AG04450 (cell line): ENCODE measurements at places on chromosomes 4 and X.
A peak's percentile ranks its signal among the peaks of the same experiment; 100 is the strongest.

DNA sequence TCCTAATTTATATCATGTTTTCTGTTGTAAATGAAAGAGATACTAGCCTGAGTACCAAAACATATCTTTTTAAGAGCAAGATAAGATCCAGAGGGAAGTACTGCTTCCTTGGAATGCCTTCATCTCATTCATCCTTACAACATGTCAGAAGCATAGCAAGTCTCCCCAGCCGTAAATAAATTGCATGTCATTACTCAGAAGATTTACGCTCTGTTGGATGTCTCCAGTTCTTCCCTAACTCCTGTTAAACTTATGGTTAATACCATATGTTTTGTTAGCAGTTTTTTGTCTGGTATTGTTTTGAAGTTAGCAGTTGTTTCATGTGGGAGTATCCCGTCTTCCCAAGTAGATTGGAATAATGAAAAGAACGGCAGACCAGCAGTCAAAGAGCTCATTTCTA is 7.5 kb upstream of the GPC3 start:
- no peak for DNase-seq

DNA sequence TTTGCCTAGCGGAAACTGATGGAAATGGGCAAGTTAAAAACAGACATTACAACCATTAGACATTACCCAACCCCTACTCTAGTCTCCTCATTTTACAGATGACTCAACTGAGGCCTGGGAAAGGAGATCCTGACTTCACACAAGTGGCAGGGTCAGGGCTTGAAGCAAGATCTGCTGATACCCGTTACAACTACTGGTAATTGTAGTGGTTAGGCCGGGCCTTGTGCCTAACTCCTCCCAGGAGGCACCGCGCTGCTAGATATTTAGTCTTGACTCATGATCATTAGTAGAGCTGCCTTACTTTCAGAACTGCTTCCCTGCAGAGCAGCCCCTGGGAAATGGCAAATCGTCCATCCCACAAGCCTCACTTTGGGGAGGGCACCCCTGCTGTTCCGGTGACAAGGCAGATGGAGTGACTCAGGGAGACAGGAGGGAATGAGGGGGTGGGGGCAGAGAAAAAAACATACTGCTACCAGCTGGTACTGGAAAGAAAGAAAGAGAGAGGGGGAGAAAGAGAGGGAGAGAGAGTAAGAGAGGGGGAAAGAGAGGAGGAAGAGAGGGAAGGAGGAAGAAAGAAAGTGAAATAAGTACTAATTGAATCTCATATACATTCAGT is 12.2 kb downstream of the ARHGEF6 start:
- DNase-seq = peak; percentile 30

GRCh38 chr4:145061318-145061920 is 36.6 kb downstream of the ANAPC10 start:
- peak; percentile 15 for DNase-seq

GRCh38 chr4:185352741-185353140 is 43.0 kb downstream of the LRP2BP start:
- no peak for DNase-seq

GRCh38 chr4:4260185-4260751 is 12.2 kb upstream of the TMEM128 start:
- no peak for DNase-seq

GRCh38 chr4:105808030-105808749 is 87.1 kb upstream of the NPNT start:
- no peak for DNase-seq

- no peak for DNase-seq
These were observed 70.2 kb upstream of the TLR3 start for GRCh38 chr4:185998791-185999190.

- DNase-seq = no peak
These were observed 37.2 kb downstream of the RBM46 start for GRCh38 chr4:154818230-154818629.

- no peak for DNase-seq
These were observed 178.2 kb downstream of the PTTG2 start for GRCh38 chr4:38138363-38138762.

DNA sequence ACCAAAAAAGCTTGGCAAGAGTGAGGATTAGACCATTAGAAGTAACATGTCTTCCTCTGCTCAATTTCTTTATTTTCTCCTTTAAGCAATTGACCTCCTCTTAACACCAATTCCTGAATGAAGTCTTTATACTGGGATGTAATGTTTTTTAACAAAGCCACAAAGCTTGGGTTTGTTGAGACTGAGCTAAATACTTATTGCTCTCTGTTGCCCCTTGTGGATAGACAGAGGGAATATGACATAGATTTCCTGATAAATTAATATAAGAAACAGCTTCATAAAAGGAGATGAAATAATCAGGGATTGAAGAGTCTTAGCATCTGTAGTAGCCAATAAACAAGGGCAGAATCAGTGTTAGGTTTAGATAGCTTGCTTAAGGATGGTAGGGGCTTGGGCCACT is 57.6 kb downstream of the CCDC160 start:
- DNase-seq = no peak

DNA sequence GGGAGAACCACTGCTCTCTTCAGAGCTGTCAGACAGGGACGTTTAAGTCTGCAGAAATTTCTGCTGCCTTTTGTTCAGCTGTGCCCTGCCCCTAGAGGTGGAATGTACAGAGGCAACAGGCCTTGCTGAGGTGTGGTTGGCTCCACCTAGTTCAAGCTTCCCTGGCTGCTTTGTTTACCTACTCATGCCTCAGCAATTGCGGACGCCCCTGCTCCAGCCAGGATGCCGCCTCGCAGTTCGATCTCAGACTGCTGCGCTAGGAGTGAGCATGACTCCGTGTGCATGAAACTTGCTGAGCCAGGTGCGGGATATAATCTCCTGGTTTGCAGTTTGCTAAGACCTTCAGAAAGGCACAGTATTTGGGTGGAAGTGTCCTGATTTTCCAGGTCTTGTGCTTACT is 70.9 kb downstream of the MAGEB5 start:
- DNase-seq = no peak

GRCh38 chr4:122830426-122831095 is 3.9 kb downstream of the FGF2 start:
- DNase-seq = no peak

DNA sequence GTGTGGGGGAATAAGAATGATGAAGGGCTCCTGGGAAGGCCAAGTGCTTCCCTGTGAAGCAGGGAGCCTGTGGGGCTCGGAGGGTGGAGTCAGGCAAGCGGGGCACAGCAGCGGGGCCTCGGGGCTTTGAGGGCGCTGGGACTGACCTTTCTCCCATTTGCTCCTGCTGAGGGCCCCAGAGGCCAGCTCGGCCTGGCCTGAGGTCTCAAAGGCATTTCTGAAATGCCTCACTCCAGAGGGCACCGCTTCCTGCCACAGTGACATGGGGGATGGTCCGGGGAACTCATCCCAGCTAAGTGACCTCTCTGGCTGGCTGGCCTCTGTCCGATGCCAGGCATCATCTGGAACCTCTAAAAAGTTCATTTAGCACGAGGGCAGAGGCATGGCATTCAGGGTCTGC is 98.8 kb upstream of the STX18 start:
- no peak for DNase-seq

GRCh38 chrX:12702509-12703091 is 88.6 kb upstream of the PRPS2 start:
- DNase-seq = no peak

- DNase-seq = no peak
These were observed 12.7 kb upstream of the CXCL6 start for GRCh38 chr4:73823760-73824159.

DNA sequence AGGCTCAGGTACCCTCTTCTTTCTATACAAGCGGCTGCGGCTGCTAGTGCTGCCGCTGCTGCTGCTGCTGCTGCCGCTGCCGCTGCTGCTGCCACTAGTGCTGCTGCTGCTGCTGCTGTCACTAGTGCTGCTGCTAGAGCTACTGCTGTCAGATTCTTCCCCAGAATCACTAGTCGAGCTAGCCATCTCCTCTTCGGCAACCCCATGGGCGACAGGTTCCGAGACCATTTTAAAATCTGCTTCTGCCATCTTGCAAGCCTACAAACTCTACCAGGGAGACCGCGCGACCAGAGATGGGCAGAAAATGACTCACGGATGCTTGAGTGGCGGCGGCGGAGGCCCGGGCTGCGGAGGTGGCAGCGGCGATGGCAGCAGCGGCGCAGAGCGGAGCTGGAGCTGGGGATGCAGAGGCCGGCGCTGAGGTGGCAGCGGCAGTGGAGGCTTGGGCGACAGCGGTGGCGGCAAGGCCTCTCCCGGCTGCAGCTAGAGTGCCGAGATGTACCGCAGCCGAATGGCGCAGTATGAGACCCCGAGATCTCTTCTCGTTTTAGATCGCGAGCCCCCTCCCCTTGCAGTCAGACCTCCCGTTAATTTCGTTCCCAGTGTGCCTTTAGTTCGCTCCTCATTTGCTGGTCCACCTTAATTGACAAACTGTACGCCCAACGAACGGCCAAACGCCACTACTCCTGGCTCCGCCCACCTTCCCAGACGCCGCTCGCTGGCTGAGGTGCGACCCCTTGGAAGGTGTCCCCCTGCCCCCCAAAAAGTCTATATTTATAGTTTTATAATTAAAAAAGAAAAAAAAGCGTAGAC is at the start of gene NAP1L3:
TSS of gene NAP1L3 (minus strand) at position 523 of the 813 bp plus-strand sequence. CDS start at position 249, 274 bp downstream.
- DNase-seq = peak; percentile 1

DNA sequence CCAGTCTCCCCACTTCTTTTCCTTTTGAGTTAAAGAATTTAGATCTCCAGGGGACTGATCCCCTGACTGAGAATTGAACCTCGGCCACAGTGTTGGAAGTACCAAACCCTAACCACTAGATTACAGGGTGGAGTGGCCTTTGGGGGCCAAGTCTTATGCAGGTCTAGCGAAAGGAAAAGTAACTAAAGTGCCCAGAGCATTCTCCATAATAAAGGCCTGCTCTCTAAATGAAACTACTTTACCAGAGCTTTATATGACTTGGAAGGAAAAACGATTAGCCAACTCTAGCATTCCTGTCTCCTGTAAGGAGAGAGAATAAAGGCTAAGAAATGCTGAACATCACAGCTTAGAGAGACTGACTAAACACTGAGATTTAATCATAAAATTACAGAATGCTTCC is 788.0 kb downstream of the C4orf33 start:
- DNase-seq = no peak

DNA sequence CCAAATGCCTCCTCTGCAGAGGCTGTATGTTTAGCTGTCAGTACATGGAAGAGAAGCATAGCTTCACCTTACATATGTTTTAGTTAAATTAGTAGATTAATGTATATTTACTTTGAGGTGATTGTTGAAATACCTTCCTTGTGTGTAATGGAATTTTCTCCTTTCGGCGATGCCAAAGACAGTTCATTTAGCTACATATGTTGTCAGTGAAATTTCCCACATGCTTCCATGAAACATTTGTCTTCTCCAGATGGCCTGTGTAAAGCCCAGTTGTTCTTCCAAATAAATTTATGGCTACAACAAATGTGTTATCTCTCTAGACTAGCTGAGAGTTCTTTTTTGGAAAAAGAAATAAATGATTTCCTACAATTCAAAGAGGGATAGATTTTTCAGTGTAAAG is 95.2 kb downstream of the GPAT3 start:
- DNase-seq = peak; percentile 89

DNA sequence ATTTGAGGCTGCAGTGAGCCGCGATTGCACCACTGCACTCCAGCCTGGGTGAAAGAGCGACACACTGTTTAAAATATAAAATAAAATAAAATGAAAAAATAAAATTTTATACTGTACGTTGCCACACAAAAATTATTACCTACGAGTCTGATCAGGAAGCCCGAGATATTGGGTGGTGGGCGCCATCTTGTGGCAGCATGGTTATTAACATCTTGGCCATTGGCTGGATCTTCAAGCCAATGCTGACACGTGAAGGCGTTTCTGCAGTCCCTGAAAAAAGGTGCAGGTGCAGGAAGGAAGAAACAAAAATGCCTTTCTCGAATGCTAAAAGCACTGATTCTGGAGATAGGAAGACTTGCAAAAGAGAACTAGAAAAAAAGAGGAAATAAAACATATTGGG is 4.9 kb upstream of the TLR8 start:
- peak; percentile 7 for DNase-seq

- DNase-seq = no peak
These were observed 29.5 kb upstream of the NUP54 start for GRCh38 chr4:76177709-76178108.

- DNase-seq = peak; percentile 64
These were observed 108.0 kb downstream of the TMEM131L start for GRCh38 chr4:153573881-153574802.

GRCh38 chr4:85717847-85718246 is 242.9 kb downstream of the ARHGAP24 start:
- no peak for DNase-seq

- no peak for DNase-seq
These were observed 151.3 kb upstream of the KCNIP4 start for GRCh38 chr4:22099896-22100295.

- no peak for DNase-seq
These were observed 19.5 kb upstream of the BOD1L1 start for GRCh38 chr4:13647031-13647430.

- no peak for DNase-seq
These were observed 253.6 kb downstream of the SLC39A8 start for GRCh38 chr4:102091656-102092055.

- DNase-seq = no peak
These were observed 849.3 kb upstream of the PCDH10 start for GRCh38 chr4:132299841-132300240.

- peak; percentile 52 for DNase-seq
These were observed 108.7 kb downstream of the DHRSX start for GRCh38 chrX:2391869-2392606.

GRCh38 chr4:108738003-108738706 is 24.7 kb downstream of the ETNPPL start:
- DNase-seq = no peak

DNA sequence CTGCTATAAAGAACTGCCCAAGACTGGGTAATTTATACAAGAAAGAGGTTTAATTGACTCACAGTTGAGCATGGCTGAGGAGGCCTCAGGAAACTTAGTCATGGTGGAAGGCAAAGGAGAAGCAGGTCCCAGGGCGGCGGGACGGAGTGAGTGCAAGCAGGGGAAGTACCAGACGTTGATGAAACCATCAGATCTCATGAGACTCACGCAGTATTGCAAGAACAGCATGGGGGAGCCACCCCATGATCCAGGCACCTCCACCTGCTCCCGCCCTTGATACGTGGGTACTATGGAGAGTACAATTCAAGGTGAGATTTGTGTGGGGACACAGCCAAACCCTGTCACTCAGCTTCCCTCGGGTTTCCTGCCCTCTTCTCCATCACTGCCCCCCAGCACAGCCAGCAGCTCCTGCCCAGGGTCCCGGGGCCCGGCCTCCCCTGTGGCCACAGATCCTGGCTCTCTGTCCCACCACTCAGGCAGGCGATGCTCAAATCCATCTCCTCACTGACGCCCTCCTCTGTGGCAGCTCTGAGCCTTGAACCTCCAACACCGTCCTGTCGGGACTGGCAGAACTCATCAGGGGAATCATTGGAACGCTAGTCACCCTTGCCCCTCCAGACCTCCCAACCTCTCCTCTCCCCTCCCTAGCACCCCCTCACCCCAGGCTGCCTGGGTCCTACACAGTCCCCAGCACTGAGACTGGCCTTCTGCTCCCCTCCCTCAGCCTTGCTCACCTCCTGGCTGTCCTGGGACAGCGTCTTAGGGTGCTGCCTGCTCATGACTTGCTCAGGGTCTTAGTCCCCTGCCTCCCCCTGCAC is 37.6 kb downstream of the FGFRL1 start:
- DNase-seq = no peak

DNA sequence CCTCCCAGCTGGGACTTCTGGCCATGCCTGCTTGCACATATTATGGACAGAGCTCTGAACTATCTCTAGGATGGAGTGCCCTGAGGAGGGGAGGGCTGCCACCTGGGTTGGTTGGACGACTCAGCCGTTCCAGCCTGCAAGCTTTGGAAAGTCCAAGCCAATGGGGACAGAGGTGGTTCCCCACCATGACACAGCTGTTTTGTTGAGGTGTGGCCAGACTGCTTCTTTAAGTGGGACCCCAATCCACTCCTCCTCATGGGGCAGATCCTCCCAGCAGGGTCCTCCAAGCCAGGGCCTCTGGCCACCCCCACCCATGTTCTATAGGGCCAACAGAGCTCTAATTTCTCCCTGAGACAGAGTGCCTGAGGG is 22.7 kb downstream of the F8A3 start:
- no peak for DNase-seq
